ENCODE measurements at places on chromosomes 1 and 21.

- H3K27ac ChIP-seq = no peak overlapping the region
- no peaks in the 10 kb centered on the region for H3K27me3 ChIP-seq
- DNase-seq = no peak
- no peaks in the 10 kb centered on the region for H3K4me1 ChIP-seq
- H3K36me3 ChIP-seq = no peaks in the 10 kb centered on the region
These were observed 385.6 kb downstream of the HLX start for GRCh38 chr1:221264848-221265247.

- no peak overlapping the region for H3K4me3 ChIP-seq
- no peaks in the 10 kb centered on the region for H3K27me3 ChIP-seq
- H3K27ac ChIP-seq = peak overlapping the region; percentile 70
- peak; percentile 72 for DNase-seq
These were observed 183.4 kb downstream of the ZNF281 start for GRCh38 chr1:200226268-200226968.

DNA sequence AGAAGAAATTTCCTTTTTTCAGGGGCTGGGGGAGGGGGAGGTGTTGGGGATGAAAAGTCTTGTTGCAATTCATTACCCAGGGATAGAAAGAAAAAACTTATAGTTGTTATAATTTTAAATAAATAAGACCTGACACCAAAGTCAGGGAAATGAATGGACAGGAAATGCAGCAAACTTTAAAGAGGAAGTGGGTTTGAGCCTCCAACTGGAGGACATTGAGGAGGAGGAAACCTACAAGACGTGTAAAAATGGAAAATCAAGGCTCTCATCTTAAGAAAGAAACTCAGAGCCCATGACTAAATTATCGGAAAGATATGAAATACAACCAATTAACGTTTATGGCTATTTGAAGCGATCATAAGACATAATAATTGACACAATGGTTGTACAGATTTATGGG, 54.4 kb downstream of the NIBAN1 start:
- H3K36me3 ChIP-seq = no peaks in the 10 kb centered on the region
- no peaks in the 10 kb centered on the region for H3K4me1 ChIP-seq
- H3K27me3 ChIP-seq = no peaks in the 10 kb centered on the region
- H3K27ac ChIP-seq = no peak overlapping the region

DNA sequence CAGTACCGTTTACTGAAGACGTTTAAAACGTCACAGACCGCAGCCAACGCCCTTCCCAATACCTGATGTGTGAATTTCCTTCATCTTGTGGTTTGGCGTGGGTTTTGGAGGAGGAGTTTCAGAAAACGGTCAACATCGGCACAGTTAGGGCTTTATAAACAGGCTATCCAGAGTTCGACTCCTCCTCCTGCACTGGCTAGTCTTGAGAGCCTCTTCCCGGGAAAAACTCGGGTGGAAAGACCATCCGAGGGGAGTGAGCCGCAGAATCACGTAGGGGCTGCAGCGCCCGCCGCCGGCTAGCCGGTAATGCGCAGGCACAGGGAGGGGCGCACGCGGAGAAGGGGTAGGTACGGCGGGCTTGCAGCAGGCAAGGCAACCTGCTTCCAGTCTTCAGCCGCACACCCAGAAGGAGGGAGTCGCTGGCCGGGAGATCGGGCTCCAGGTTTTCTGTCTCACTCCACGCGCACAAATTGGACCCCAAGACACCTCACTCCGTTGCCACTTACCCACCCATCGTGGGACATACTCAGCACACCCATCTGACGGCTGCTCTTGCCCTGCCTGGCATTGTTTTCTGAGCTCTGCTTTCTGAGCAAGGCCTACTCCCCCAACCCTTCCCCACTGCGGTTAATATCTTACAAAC, 25.4 kb downstream of the SLC19A2 start:
- peak; percentile 72 for DNase-seq
- H3K36me3 ChIP-seq = no peaks in the 10 kb centered on the region
- no peaks in the 10 kb centered on the region for H3K4me1 ChIP-seq
- no peaks in the 10 kb centered on the region for H3K27me3 ChIP-seq
- no peak overlapping the region for H3K27ac ChIP-seq

GRCh38 chr21:39633770-39634181, 21.0 kb downstream of the B3GALT5 start:
- no peak for DNase-seq
- H3K27me3 ChIP-seq = no peaks in the 10 kb centered on the region
- no peaks in the 10 kb centered on the region for H3K36me3 ChIP-seq
- no peak overlapping the region for H3K4me3 ChIP-seq
- no peak overlapping the region for H3K27ac ChIP-seq
- H3K4me1 ChIP-seq = peaks cover 64% of the 10 kb centered on the region

GRCh38 chr1:25554886-25555752, 11.7 kb downstream of the LDLRAP1 start:
- H3K27ac ChIP-seq = no peak overlapping the region
- no peak for DNase-seq

DNA sequence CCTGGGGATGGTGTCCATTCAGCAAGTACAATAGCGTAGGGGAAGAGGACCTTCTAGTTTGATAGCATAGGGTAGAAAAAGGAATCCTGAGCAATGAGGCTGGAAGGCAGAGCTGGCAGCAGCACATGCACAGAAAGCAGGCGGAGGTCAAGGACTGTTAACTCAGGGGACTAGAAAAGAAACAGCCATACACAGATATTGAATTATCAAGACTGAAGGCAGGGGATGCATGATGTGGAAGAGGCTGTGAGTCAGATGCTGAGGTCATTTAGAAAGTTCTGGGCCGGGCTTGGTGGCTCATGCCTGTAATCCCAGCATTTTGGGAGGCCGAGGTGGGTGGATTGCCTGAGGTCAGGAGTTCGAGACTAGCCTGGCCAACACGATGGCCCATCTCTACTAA, 65.6 kb downstream of the OPTC start:
- H3K36me3 ChIP-seq = no peaks in the 10 kb centered on the region
- no peak overlapping the region for H3K4me3 ChIP-seq
- no peaks in the 10 kb centered on the region for H3K27me3 ChIP-seq
- peaks cover 42% of the 10 kb centered on the region for H3K4me1 ChIP-seq

DNA sequence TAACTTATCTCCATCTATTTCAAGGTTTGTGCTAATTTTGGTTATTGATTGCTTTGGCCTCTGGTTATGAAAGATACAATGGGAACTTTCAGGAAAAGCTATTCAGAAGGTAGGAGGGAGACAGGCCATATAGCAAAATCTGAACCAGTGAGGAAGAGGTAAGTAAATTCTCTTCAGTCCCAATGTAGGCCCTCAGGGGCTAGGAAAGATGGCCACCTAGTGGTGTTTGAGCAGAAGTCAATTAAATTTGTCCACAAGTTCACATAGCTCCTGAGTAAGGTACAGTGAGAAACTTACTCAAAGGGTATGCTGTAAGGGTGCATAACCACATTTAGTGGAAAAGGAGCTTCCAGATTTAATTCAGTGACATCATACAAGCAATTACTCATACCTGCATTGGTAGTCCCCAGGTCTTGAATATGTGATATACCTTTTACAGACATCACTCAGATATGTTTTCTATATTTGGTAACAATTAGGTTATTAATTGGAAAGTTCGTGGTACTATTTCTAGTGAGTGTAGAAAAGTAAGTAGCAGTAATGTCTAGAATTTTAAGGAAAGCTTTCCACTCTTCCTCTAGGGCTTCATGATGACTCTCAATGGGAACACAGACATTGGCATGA, 21.4 kb upstream of the FMO1 start:
- no peaks in the 10 kb centered on the region for H3K36me3 ChIP-seq
- no peaks in the 10 kb centered on the region for H3K27me3 ChIP-seq
- peaks cover 22% of the 10 kb centered on the region for H3K4me1 ChIP-seq
- H3K27ac ChIP-seq = no peak overlapping the region

GRCh38 chr1:213119794-213120193, 68.8 kb downstream of the RPS6KC1 start:
- H3K27ac ChIP-seq = no peak overlapping the region
- no peaks in the 10 kb centered on the region for H3K27me3 ChIP-seq
- H3K4me3 ChIP-seq = no peak overlapping the region
- H3K36me3 ChIP-seq = no peaks in the 10 kb centered on the region
- no peaks in the 10 kb centered on the region for H3K4me1 ChIP-seq
- DNase-seq = no peak

GRCh38 chr21:33817663-33818451, 97.7 kb downstream of the ATP5PO start:
- DNase-seq = no peak
- H3K4me3 ChIP-seq = no peak overlapping the region
- no peaks in the 10 kb centered on the region for H3K27me3 ChIP-seq
- peaks cover 29% of the 10 kb centered on the region for H3K36me3 ChIP-seq
- no peaks in the 10 kb centered on the region for H3K4me1 ChIP-seq

DNA sequence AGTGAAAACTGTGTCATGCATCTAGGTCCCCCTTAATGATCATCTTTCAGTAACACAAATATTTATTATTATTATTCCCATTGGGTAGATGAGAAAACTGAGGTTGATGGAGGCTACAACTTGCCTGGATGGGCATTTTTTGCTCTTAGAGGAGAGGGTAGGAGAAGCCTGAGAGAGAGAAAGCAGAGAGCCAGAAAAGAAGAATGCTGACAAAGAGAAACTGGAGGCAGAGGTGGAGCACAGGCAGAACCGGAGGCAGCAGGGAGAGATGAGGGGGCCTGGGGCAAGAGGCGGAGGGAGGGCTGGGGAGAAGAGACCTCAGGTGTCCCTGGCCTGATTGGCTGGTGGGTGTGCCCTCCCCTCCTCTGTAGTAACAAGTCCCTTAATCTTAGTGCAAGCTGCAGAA, 4.1 kb downstream of the BLACAT1 start:
- peaks cover 50% of the 10 kb centered on the region for H3K27me3 ChIP-seq
- DNase-seq = peak; percentile 80
- no peaks in the 10 kb centered on the region for H3K36me3 ChIP-seq
- no peak overlapping the region for H3K27ac ChIP-seq

GRCh38 chr1:17886838-17887441, 131.8 kb downstream of the ACTL8 start:
- DNase-seq = no peak
- H3K4me3 ChIP-seq = no peak overlapping the region
- H3K27ac ChIP-seq = no peak overlapping the region
- H3K4me1 ChIP-seq = no peaks in the 10 kb centered on the region

GRCh38 chr1:36411674-36412648, 14.3 kb upstream of the LSM10 start:
- no peak overlapping the region for H3K4me3 ChIP-seq
- H3K27ac ChIP-seq = no peak overlapping the region
- DNase-seq = peak; percentile 76
- no peaks in the 10 kb centered on the region for H3K4me1 ChIP-seq
- no peaks in the 10 kb centered on the region for H3K36me3 ChIP-seq

DNA sequence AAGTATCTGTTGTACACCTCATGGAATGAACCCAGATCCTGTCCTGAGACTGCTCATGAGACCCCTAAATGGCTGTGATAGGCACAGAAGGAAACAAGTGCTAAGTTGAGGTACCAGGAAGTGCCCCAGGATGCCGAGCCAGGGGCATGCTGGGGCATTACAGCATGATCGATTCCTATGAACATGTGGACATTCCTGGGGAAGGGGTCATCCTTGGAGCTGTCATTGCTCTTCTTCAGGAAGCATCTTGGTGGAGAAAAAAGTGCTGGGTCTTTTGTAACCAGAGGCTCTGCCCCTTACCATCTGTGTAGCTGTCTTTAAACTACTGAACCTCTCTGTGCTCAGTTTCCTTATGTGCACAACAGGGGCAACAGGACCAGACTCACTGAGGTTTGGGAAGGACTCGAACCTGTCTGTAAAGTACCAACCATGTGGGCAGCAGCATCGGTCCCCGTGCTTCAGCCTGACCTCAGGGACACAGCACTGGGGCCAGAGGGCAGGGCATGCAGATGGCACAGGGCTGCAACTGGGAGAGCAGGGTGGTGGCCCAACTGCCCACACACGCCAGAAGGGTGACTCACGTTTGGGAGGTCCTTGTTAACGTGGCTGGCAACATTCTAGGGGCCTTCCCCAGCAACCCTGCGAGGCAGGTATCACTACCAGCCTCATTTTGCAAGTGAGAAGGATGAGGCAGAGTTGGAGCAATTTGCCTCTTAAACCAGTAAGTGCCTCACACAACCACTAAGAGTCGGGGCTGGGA, 142.3 kb upstream of the EDN2 start:
- H3K27ac ChIP-seq = no peak overlapping the region
- H3K4me1 ChIP-seq = no peaks in the 10 kb centered on the region
- H3K4me3 ChIP-seq = no peak overlapping the region
- H3K36me3 ChIP-seq = no peaks in the 10 kb centered on the region

- H3K36me3 ChIP-seq = no peaks in the 10 kb centered on the region
- peaks cover 16% of the 10 kb centered on the region for H3K4me1 ChIP-seq
- H3K27me3 ChIP-seq = no peaks in the 10 kb centered on the region
These were observed 24.2 kb upstream of the CDC14A start for GRCh38 chr1:100328133-100328532.

All from GM23338 (cell line).